Activated T-cell treated with anti-CD3 and anti-CD28 coated beads for 4 hours (primary cell): ENCODE measurements at places on chromosomes 6 and 20.

- no peak for DNase-seq
These were observed 65.0 kb downstream of the EPM2A start for GRCh38 chr6:145670311-145670710.

DNA sequence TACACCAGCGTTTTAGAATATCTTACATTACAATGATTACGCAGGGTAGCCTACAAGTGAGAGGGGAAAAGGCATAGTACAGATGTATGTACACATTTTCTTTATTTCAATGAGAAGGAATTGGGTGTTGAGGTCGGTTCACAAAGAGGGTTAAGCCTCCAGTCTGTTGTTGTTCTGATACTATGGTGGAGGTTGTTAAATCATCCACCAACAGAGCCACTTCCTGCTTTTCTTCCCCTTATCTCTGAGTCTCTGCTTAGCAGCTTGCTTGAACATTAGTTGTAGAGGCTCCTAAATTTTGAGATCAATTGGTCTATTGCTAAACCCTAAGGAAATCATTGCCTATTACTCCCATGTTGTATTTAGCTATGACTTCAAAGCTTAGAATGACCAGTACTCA is 7.3 kb downstream of the RGS17 start:
- no peak for DNase-seq

DNA sequence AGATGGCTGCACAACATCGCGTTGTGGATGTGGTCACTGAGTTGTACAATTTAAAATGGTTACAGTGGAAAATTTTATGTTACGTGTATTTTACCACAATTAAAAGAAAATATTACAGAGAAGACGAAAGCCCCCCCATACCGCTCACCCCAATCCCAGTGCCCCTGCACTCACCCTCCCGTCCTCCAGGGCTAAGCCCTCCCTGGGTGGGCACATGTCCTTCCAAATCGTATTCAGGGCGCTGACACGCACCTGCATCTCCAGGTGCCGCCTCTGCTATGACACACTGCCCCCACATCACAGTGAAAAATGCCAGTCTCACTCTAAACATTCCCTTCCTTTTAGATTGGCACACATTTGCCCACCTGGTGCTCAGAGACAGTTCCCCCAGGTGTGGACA is 49.4 kb downstream of the PSMG4 start:
- no peak for DNase-seq

- no peak for DNase-seq
These were observed 506 bp downstream of the RGS17 start for GRCh38 chr6:153130515-153131036.

GRCh38 chr6:55557146-55557545 is 21.8 kb downstream of the HMGCLL1 start:
- DNase-seq: no peak

DNA sequence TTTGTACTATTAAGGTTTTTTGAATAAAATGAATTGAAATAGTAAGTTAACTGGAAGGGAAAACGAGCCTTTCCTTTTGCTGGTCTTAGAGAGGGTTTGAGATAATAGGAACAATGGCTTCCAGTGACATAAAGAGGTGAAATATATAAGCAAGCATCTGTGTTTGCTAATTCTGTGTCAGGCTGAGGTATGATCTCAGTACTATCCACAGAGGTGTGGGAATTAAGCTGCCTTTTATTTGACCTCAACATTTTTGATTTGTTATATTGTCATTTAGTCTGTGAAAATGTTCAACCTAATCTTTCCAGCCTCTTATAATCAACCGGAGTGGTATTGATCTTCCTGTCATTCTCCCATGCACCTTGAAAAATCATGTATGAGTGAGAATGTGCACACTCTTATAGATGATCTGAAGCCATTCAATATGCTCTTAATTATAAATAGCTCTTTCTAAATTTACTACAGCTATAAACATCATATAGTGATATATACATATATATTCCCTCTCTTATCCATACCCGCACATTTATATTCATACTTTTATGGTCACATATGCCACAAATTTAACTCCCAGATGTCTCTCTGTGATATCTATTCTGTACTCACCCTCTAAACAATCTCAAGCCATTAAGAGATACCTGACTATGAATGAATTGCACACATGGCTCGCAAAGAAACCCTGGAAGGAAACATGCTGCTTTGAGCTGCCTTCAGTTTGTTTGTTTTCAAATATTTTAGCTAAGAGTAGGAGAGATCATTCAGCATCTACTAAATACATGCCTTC is 754.7 kb upstream of the NRSN1 start:
- no peak for DNase-seq

- no peak for DNase-seq
These were observed 132.2 kb downstream of the ZMYND8 start for GRCh38 chr20:47224300-47224791.

GRCh38 chr20:37737826-37738420 is 44.1 kb downstream of the CTNNBL1 start:
- DNase-seq: no peak

DNA sequence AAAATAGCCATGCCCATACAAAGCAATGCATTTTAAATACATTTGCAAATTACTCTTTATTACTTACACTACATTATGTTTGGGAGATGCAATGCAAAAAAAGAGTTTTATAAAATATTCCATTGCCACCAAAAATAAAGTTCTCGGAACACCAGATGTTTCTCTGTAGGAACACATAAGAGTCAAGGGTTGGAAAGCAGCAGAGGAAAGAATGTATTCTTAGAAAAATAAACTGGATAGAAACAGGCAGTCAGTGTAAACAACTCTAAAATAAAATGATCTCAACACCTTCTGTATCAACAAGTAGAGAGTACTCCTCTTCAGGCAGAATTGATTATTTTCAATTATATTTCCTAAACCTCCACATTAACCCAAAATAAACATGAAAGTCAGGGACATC is 28.1 kb downstream of the KIF13A start:
- DNase-seq: no peak

- DNase-seq: no peak
These were observed 5.3 kb upstream of the ZNF184 start for GRCh38 chr6:27478141-27478705.

DNA sequence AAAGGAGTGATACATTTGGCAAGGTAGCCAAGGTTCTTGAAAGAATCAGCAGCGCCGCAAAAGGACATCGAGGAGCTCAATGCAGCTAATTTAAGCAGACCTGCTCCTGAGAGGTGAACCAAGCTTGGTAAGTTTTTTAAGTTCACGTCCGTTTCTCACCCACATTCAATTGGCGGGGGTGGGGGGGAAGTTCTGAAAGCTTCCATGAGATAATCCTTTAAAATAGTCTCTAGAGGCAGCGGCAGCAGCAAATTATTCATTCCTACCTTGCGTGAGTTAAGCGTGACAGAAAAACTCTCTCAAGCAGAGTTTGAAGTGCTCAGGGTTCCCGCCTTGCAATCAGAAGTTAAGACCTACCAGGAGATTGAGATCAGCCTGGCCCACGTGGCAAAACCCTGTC is 97.3 kb upstream of the NHSL1 start:
- DNase-seq: no peak

GRCh38 chr20:62281161-62281933 is 21.4 kb upstream of the ADRM1 start:
- no peak for DNase-seq

DNA sequence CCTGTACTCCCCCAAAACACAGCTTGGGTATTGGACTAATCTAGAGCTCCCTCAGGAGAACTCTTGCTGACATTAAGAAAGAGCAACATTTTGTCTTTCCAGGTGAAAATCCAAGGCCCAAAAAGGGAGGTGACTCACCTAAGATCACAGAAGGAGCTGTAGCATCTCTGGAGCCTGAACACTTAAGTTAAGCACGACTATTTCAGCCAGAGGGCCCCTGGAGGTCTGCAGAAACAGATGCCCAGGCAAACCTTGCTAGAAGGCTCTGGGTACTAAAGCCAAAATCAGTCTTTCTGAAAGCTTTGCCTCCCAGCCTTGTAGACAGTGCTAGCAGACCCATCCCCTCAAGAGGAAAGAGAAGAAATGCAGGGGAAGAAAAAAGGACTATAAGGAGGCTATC is 8.8 kb downstream of the EDN1 start:
- DNase-seq: no peak

DNA sequence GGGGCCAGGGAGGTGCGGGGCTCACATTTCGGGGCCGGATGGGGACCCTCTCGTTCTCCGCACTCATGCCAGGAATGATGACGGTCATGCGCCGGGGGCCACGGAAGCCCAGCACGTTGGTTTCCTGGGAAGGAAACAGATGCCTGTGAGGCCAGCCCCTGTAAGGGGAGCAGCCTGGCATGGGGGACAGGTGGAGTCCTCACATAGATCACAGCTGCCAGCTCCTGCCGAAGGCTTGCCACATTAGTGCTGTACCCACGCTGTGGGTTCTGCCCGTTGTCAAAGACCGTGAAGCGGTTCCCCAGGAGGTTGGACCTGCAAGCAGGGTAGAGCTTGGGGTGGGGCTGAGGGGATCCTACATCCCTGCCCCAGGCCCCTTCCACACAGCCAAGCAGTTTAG is 6.7 kb upstream of the TEAD3 start:
- no peak for DNase-seq

DNA sequence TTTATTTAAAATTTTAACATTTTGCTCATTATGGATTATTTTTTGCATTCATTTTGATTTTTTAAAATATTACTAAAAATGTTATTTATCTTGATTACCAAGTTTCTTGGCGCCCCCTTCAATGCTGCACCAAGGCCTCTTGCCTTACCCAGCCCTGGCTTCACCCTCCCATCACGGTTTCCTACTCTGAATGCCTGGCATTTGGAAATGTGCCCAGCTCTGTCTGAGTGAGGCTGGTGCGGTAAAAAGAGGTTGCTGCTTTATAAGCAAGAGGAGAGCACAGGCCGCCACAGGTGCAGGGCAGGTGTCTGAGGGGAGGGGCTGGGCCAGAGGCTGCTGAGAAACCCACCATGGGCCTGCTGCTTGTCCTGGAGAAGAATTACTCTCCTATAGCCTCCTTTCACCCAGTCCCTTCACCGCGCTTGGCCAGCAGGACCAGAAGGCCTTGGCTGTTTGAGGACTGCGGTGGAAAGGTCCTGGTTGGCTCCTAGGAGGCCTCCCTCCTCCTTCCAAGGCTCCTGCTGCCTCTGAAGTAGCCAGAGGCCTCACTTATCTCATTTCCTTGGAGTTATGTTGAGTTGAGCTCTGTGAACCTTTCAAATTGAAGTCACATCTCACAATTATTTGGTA is 62.6 kb downstream of the BANF2 start:
- no peak for DNase-seq

DNA sequence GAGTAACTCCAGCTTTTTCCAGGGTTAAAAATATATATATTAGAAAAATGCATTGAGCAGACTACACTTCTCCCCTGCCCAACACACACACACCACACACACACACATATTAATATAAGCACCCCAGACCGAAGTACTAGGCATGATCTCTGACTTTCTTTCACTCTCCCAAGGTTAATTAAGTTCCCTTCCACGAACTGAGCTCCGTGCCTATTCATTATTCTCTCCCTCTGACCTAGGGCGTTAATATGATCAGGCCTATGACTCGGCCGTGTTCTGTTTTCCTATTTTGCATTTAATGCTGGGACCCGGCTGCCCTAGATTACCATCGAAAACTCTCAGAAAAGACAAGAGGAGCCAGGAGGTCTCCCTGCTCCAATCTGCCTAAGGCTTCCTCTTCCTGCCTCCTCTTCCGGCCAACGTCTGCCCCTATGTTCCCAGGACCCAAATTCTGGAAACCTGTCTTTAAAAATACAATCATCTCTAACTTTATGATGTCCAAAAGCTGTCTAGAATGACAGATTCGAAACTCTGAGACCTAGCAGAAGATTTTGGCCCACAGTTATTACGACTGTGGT is 6.1 kb upstream of the POU3F2 start:
- DNase-seq: no peak
